DMS 273 treated with DMSO at 0.1 percent for 48 hours (cell line): ENCODE measurements at places on chromosomes 5 and 9.

DNA sequence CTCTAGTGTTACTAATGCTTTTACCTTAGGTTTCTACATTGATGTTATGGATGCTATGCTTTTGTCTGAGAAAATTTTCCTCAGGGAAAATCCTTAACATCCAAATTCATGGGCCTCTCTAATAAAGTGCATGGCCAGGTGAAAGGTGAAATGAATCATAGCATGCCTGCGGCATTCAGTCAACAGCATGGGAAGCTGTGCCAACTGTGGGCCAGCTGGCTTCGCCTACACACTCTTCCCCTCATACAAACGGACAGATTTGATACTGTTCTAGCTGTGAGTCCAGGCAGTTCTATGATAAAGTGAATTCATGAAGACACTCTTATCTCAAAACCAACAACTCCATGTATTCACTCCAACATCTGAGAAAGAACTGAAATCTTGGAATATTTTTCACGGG lies 374.1 kb downstream of the PLK2 start:
- DNase-seq: no peak

DNA sequence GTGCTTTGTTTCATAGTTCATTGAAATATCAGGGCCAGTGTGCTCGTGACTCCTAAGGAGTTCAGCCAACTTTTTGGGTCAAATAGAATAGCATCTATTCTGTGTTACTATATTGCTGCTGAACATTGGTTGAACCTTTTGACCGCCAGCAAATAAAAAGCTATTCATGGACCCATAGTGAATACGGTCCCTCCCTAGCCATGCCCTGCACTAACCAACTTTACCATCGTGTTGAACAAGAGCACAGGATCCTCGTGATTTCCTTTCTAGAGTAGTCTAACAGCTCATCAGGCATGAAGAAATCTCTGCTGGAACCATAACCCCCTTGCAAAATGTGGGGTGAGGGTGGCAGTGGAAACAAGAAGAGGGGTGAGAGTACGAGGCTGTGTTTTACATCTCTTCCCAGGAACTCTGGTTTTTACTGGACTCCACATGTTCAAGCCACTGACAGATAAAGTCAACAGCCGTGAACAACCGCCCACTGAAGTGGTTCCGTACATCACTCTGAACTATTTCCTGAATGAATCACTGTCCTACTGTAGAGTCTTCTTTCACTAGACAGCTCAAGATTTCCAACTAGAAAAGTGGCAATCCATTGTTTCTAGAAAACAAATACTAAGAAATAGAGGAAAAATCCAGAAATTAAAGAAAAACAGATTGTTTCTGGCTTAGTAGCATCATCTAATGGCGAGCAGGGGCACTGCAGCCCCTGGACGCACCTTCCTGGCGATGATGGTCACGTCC lies 70.1 kb upstream of the SPATA31E1 start:
- DNase-seq: no peak

DNA sequence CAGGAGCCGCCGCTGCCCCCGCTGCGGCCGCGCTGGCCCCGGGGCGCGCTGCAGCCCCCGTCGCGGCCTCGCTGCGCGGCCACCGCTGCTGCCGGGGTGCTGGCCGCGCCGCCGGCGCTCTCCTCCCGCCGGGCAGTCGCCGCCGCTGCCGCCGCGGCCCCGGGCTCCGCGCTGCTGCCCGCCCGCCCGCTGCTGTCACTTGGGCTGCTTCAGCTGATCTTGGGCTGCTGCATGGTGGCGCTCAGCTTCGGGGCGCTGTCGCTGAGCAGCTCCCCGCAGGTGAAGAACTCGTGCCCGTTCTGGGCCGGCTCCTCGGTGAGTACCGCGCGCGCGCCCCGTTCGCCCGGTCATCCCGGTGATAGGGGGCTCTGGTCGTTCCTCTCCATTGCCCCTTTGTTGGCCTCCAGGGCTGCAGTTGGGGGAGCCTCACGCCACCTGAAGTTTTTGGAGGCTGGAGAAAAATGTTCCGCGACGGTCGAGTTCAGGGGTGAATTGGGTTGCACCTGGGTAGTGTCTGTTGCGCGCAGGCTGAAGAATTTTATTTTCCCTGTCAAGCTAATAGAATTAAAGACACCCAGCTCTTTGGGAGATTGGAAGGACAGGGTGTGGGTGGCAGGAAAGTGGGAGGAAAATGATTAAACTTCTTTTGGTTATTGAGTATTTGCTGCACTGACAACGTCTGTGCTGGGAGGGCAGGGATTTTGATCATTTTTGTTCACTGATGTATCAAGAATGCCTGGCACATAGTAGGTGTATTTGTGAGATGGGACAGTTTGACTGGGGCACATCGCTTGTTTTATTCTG lies 596 bp downstream of the ENTREP1 start:
- no peak for DNase-seq

DNA sequence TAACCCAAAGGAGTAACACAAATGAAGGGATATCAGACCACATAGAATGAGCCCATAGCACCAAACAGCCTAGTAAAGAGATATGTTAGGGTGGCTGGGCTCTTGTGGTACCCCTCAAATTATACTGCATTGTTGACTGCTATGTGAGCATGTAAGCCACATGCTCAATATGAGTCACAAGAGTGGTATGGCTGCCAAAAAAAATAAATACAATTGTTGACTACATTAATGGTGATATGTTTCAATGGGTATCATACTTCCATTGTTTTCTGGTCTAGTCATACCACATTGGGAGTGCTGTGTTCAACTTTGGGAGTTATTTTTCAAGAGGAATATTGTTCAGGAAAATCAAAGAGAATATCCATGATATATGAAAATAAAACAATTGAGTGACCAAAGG lies 162.4 kb upstream of the PIK3R1 start:
- no peak for DNase-seq

GRCh38 chr9:124932333-124932732 lies 8.6 kb downstream of the GOLGA1 start:
- DNase-seq: no peak

DNA sequence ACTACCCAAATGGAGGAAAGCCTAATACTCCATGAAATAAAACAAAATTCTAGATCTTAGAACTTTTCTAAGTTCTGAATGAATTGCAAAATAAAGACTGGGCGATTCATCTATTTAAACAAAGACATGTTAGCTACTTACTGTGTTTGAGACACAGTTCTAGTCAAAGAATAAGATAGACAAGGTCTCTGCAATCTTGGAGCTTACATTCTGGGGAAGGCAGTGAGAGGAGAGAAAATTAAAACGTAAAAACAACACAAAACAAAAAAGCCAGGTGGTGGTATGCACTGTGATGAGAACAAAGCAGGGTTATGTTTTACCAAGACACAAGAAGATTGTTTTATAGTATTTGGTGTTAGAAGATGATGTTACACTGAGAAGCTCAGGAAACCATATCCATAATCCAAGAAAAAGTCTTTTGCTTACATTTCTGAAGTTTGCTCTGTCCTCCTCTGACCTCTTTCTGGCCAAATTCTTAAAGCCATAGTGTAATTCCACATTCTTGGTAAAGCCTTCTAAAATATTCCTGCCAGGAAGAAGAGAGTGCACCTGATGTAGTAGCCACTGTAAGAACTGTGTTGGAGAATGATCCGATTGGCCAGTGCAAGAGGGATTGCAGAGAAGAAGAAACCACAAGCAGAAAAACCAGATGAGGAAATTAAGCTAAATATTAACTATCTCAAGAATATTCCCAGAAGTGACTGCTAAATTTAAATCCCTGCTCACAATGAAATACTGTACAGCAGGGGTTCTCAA lies 218.4 kb downstream of the PCSK1 start:
- DNase-seq: no peak

- DNase-seq: no peak
Observed at GRCh38 chr9:96782235-96782634, 4.3 kb upstream of the ZNF510 start.
